ENCODE measurements at places on chromosomes 12 and 14.

- DNase-seq: no peak
Observed at GRCh38 chr12:3223601-3224529, 146.7 kb downstream of the TSPAN9 start.

DNA sequence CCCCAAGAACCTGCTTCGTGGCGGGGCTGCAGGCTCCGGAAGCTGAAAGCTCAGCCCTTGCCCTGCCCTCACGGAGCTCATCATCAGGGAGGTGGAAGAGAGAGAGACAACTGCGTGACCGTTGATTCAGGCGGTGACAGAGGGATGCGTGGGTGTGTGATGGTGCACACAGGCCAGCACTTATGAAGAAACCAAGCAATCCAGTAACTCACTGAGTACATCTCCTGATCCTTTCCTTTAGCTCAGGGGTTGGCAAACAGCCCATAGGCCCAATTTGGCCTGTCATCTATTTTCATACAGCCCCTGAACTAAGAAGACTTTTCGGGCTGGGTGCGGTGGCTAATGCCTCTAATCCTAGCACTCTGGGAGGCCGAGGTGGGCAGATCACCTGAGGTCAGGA lies 49.9 kb downstream of the TESC start:
- DNase-seq: no peak

GRCh38 chr12:124505001-124505818 lies 62.2 kb downstream of the NCOR2 start:
- no peak for DNase-seq

DNA sequence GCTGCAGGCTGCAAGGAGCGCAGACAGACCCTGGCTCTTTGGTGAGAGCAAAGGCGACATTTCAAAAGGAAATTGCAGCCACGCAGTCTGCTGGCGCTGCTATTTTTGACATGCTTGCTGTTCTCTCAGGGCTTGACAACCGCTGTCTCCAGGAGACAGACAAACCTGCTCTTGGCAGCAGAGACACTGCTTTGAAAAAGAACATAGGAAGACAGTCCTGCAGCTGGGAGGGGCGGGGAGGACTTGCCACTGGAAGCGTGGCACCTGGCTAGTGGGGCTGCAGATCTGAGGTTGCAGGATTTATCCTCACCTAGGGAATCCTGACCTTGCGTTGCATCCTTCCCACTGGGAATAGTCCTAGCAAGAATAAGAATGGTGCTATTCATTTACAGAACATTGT lies 91.8 kb upstream of the KCNA1 start:
- no peak for DNase-seq

DNA sequence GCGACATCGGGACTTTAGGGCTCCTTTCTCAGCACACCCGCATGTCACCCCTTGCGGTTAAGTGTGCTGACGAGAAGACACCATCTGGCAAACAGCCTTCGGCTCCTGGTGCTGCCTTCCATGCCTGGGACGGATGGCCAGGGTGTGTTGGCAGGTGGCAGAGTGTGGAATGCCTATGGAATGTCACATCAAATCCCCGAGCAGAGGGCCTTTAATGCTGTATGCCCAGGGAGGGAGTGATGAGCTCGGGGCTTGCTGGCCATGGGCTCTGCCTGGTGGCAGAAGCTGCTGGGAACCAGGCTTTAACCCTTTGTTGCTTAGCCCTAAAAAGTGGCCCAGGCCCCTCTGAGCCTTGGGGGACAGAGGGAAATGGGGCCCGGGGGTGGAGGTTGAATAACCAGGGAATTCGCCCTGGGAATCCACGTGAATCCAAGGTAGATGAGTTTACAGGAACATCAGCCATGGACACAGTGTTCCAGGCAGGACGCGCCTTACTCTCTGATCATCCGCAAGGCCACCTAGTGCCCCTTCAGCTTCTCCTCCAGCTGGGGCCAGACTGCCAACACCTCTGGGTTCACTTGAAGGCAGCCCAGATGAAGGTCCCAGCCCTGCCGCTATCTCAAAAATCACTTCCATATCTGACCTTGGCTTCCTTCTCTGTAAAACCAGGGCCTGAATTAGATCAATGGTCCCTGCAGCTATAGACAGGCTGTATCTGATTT lies 17.4 kb downstream of the FAM181A start:
- no peak for DNase-seq

DNA sequence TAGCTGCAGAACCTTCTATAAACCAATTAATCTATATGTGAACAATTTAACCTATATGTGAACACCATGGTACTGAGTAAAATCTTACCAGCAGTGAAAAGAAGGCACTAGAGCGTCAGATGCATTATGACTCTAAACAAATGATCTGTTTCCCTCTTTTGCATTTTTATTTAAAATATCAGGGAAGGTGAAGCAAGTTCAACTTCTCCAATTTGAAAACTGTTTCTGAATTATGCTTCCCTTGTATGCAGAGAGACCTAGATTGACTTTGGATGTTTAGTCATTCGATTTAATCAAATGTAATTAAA lies 80.9 kb downstream of the DAD1 start:
- no peak for DNase-seq

DNA sequence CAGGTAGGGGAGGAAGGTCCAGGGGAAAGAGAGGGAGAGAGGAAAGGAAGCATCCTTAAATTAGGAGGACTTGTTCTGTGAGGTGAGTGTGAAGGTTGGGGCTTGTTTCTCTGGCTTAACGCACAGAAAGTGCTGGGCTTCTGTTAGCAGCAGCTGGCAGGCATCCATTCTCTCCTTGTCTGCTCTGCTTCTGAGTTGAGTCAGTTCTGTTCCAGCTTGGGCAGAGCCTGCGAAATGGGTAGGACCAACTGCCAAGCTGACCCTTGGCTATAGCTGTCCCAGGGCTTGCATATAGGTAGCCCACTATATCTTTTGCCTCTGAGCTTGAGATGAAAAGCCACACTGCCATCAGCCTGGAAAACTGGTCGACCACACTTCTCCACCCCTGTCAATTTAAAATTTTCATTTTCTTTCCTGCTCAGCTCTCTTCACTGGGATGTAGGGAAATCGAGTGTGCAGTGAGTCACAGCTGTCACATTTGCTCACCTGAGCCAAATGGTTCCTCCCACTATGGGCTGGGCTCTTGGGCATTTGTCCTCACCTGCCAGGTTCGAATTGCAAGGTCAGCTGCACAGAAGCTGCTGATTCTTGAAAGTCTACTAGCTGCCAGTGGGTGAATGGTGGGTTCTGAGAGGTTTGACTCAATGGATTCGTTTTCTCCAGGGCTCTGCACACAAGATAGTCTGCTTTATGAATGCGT lies 256.4 kb upstream of the PWP1 start:
- DNase-seq: no peak

GRCh38 chr12:5017638-5018348 lies 25.9 kb upstream of the KCNA5 start:
- no peak for DNase-seq

DNA sequence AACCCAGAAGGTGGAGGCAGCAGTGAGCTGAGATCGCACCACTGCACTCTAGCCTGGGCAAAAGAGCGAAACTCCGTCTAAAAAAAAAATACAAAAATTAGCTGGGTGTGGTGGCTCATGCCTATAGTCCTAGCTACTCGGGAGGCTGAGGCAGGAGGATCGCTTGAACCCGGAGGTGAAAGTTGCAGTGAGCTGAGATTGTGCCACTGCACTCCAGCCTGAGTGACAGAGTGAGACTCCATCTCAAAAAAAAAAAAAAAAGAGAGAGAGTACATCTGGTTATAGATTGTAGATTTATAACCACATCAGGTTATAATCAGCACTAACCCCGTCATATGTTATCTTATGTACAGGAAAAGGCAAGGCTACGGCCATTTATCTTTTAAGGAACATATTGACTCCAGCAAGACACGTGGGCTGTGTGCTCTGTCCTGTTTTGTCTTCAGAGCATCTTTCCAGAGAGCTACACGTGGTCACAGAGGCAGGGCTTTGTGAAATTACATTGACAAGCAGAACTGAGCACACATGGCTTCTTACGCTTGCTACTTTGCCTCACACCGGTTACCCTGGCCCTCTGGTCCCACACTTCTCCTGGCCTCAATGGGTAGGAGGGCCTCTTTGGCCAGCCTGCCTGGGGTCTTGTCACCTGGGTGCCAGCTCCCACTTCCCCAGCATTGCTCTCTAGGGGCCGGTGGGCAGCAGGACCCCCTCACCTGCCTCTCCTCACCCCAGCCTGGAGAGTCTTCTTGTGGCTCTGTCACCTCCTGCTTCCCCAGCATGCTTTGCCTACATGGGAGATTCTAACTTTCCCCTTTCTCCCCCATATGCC lies 6.8 kb upstream of the DYNC1H1 start:
- no peak for DNase-seq

DNA sequence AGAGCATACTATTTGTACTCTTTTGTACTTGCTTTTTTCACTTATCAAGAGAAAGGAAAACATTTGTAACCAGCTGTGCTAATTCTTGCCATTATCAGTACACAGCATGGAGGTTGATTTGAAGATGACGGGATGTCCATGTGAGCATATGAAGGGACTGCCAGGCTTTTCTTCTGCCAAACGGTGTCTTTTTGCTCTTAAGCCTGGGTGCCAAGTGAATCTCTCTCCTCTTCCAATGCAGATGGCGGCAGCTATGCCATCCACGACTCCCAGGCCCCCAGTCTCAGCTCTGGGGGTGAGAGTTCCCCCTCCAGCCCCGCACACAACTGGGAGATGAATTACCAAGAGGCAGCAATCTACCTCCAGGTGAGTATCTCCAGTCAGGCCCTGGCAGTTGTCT lies 38.9 kb downstream of the TPCN1 start:
- DNase-seq: no peak

- no peak for DNase-seq
Observed at GRCh38 chr12:76544601-76545261, 14.8 kb downstream of the OSBPL8 start.

GRCh38 chr12:42834062-42834461 lies 244.5 kb upstream of the PRICKLE1 start:
- DNase-seq: no peak

DNA sequence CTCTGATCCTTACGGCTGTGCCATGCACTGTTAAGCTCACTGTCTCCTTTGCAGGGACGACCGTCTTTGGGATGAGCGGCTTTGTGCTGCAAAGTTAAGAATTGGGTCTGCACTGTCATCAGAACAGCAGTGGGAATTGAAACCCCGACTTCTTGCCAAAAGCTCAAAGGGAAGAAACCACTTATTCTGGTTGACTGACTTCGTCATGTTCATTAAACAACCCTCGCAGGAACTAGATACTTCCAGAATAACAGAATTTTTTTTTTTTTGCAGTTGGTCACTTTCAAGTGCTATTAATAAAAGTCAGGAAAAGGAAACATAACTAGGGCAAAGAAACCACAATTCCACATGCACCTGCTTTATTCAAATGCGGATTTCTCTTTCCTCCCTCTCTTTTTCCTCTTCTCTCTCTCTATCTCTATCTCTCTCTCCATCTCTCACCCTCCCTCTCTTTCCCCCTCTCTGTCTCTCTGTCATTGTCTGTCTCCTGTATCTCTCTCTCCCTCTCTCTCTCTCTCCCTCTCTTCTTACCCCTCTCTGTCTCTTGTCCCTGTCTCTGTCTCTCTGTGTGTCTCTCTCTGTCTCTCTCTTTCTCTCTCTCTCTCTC lies 12.3 kb upstream of the GLT1D1 start:
- DNase-seq: no peak

Measured in stimulated activated CD4-positive, alpha-beta T cell treated with anti-CD3 and anti-CD28 coated beads, Interleukin-15, amount 100 ng/mL, for 48 hours (primary cell).